ENCODE measurements at places on chromosomes 2 and 18. TPM values are rescaled to one million over a fixed set of nuclear protein-coding genes. Genes with fewer than 3 reads are reported as not detected.

Gene SNED1
- 4.7 TPM for total RNA-seq

Gene SPATA3
- total RNA-seq, result not detected

Gene RIT2
- total RNA-seq, result not detected

Gene CCDC150
- 6.8 TPM for total RNA-seq

Gene EMILIN2
- 23.0 TPM for total RNA-seq

Gene DYNAP
- total RNA-seq, result not detected

Gene APCDD1
- 2.6 TPM for total RNA-seq

Gene TMEM169
- 1.6 TPM for total RNA-seq

Gene ACSL3
- total RNA-seq, result 85.6 TPM

Gene POTEJ
- total RNA-seq, result not detected

Gene CPO
- not detected for total RNA-seq

Gene TSGA10
- total RNA-seq, result 2.1 TPM

Gene PTPRM
- total RNA-seq, result 68.9 TPM

Gene REG1B
- not detected for total RNA-seq

Gene PREB
- 14.1 TPM for total RNA-seq
